Germinal center (tissue), 1 donor: ENCODE measurements at places on chromosomes 11 and 22.
A peak's percentile ranks its signal among the peaks of the same experiment; 100 is the strongest.

DNA sequence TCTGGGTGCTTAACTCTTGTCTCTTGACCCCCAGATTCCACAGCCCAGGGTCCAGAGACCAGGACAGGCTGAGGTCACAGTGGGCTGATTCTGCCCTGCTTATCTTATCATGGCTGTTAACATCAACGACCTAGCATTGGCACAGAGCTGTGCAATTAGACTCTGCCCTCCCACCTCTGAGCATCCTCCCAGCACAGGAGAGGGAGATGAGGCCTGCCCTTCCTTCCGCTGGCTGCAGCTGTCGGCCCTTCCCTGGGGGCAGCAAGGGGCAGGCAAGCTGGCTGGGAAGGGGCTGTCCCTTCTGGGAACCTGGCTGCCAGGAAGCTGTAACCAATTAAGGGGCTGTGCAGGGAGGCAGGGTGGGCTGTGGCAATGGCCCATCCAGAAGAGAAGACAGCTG, 22.5 kb downstream of the LRRC10B start:
- DNase-seq, result no peak

DNA sequence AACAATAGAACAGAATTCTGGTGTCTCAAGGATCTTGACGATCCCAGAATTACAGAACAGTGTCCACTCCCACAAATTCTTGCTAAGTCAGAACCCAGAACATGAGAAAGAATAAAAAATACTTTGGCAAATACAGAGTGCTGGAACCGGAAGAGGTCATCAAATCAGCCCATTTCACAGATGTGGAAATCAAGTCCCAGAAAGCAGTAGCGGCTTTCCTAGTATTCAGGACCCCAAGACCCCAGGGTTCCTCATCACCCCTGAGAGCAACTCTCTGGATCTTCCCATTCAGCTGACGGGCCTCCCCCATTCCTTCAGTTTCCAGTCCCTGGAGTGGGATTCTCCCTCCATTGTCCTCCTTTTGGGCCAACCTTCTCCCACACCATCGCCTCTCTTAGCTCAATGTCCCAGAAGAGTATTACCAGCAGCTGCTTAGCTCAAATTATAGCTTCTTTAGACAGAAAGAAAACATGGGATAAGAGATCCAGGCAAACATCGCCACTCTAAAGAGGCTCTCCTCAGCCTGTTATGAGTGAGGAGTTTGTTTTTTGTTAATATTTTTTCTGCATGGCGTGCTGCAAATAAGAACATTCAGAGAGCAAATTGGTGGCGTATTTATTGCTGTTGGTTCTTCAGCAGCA, 268.3 kb downstream of the MN1 start:
- DNase-seq, result no peak

- no peak for DNase-seq
These were observed 30.9 kb downstream of the MICAL2 start for GRCh38 chr11:12141283-12141682.

GRCh38 chr11:75161506-75162095, 10.7 kb downstream of the SLCO2B1 start:
- DNase-seq, result no peak

DNA sequence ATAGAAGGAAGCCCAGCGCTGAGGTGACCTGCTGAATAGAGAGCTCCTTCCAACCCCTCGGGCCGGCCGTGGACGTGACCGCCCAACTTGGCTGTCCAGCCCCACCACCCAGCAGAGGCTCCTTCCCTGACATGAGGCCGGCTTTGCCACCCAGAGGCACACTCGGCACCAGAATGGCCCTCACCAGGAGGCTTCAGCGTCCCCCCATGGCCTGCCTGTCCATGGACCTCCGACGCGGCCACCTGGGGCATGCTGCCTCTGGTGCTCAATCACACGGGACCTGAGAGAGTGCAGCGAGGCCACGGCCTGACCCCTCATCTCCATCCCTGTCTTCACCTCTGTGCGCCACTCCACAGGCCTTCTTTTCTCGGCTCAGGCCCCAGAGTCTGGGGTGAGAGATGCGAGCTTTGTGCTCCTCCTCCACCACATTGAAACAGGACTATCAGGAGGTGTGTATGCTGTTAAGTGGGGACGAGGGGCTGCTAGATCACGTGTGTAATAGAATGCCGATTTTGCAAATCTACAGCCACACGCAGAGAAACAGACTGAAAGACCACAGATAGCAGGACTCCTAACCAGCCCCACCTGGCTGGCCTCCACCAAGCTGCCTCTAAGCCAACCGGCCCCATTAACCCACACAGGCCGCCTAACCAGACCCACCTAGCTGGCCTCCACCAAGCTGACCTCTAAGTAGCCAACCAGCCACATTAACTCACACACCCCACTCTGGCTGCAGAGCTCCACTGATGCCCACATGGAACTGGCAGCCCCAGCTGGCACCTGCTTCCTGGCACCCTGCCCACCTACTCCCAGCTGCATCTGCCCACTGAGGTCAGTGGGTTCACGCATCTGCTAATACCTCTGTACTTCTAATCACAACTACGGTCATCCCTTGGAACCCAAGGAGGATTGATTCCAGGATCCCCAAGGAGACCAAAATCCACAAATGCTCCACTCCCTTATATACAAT, 20.7 kb downstream of the LINC01488 start:
- no peak for DNase-seq

- DNase-seq, result no peak
These were observed 4.0 kb upstream of the FAM111A start for GRCh38 chr11:59138643-59139042.

DNA sequence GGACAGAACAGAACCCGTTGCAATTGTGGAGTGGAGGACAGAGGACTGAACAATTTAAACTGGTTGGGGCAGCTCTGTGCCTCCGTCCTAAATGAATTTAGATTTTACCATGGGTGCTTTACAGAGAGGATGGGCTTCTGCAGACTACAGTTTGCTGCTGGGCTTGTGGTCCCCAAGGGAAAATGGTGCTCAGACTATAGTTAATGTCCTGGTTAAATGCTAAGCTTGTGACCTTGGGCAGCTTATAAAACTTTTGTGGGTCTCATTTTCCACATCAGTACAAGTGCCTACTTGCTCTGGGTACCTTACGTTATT, 355.2 kb upstream of the NARS2 start:
- DNase-seq, result no peak

GRCh38 chr22:17753401-17753989, 20.8 kb downstream of the BID start:
- DNase-seq, result no peak

DNA sequence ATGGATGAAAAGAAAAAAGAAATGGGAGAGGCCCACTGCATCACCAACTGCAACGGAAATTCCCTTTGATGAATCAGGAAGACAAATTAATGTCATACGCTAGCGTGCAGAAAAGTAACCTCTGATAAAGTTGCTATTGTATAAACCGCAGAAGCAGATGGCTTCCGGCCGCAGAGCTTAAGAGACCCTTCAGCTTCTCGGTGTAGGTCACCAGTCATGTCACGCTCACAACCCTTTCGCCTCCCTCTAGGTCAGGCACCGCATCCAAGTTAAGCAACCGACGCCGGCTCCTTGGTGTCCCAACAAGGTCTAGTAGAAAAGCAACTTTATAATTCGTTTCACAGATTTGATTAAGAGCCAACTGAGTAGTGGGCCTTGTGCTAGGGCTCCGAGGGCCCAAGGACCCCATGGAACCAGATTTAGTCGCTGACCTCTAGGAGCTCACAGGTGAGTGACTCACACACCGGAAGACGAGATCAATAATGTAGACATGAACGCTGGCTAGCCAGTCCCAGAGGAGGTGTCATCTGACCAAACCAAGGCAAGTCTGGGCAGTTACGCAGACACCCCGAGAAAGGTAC, 1.2 kb upstream of the ZFP91 start:
- DNase-seq, result peak; percentile 24

DNA sequence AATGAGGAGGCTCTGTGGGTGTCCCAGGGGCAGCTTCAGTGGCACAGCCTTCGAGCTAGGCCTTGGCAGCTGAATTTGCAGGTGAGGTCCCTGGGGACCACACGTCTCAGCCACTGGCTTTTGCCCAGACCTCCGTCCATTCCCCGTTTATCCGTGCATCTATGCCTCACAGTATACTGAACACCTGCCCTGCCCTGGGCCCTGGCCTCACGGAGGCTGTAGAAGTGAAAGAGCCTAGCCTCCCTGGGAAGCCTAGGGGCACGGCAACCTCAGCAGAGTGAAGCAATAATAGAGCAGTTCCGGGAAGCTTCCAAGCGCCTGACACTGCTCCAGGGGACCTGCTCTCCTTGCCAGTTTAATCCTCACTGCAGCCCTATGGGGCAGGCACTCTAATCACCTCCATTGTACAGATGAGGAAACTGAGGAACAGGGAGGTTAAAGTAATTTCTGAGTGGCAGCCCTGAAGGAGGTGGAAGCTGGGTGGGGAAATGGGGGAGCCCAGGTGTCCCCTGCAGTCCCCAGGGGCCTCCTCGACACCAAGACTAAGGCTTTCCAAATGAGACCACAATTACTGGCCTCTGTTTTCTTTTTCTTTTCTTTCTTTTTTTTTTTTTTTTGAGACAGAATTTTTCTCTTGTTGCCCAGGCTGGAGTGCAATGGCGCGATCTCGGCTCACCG, 2.7 kb upstream of the NFAM1 start:
- no peak for DNase-seq

DNA sequence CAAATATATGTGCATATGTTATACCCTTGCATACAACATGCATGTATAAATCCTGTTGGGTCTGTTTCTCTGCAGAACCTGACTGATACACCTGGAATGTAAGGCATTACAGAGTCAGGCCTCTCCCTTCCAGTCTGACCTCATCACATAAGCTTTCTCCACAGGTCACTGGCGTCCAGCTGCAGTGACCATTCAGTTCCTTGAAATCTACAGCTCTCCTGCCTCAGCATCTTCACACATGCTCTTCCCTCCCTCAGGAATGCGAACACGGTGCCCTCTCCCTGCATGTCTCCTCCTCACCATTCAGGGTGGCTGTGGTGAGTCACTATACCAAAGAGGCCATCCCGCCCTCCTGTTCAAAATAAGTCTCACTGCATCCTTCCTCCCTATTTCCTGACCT, 657.8 kb upstream of the B3GAT1 start:
- no peak for DNase-seq

DNA sequence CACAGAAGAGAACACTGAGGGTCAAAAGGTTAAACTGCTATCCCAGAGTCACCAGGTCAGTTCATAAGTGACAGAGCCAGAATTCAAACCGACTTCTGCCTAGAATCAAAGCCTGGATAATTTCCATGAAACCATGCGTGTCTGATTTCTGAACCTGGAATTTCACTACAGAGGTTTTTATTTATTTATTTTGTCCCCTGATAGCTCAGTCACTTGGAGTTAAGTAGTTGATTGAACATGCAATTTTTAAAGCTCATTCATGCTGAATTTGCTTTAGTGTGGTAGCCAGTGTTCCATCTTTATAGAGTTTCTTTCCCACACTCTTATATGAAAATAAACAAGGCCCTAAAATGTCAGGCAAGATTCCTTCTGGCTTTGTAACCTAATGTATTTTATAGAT, 93.2 kb downstream of the NAV2 start:
- DNase-seq, result no peak

- DNase-seq, result no peak
These were observed 16.2 kb downstream of the WNT7B start for GRCh38 chr22:45960477-45961386.

GRCh38 chr11:64864473-64865285, 13.7 kb downstream of the EHD1 start:
- no peak for DNase-seq

GRCh38 chr11:94305146-94305545, 766 bp downstream of the IZUMO1R start:
- DNase-seq, result no peak

DNA sequence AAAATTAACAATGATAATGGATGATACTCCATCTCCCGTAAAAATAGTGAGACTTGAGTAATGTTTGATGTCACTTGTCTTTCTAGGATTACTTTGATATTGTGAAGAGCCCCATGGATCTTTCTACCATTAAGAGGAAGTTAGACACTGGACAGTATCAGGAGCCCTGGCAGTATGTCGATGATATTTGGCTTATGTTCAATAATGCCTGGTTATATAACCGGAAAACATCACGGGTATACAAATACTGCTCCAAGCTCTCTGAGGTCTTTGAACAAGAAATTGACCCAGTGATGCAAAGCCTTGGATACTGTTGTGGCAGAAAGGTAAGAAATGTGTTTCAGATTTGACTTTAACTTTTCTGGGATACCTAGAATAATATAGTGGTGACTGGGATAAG, 48.0 kb upstream of the L3MBTL2 start:
- no peak for DNase-seq

GRCh38 chr11:22556381-22556780, 69.2 kb downstream of the FANCF start:
- no peak for DNase-seq

DNA sequence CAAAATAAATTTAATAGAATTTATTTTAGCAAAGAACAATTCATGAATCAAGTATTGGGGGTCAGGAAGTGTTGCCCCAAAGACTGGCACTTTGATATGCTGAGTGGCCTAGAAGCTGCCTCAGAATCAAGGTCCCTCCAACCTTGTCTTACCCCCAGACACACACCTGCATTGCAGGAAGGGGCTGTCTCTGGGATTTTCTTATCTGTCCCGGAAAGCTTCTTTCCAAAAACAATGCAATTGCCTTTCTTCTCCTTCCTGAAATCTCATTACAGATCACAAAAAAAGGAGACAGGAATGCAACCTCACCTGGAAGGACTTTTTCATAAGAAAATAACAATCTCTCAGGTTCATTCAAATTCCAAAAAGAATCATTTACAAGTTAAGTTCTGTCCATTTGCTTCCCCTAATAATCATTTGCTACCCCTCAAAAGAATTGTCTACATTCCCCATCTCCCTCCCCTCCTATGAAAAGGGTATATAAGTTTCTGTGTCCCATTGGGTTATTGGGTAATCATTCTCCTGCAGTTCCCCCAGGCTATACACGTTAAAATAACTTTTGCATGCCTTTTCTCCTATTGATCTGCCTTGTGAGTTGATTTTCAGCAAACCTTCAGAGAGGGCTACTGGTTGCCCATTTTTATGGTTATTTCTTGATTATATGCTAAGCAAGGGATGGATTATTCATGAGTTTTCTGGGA, 21.3 kb downstream of the OR10A6 start:
- DNase-seq, result no peak

DNA sequence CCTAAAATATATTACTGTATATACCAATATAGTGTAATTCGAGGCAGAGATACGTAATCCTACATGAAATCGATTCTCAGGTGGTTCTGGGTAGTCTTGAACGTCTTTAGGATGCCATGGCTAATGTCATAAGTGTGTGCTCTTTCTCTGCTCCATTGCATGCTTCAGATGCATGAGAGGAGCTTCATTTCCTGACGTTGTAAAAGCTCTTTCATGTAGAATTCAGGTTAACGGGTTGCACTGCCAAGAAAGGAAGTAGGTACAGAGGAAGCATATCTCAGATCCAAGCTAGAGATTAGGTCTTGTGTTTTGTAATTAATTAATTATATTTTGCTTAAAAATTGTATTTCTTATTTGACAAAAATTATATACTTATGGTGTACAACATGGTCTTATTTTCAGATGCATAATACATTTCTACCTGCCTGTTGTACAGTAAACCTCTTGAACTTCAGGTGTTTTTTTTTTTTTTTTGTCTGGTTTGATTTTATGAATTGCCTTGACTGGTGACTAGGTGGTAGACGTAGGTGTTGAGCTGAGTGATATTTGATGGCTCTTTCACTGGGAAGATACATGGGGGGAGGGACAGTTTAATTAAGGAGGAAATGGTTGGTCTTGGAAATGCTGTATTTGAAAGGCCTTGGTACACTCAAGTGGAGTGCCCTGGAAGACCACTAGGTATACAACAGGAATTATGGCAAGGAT, 9.3 kb downstream of the NUP50 start:
- DNase-seq, result no peak

GRCh38 chr11:69943066-69943465, 123.8 kb upstream of the FGF3 start:
- DNase-seq, result no peak
